ENCODE measurements at places on chromosomes 1 and 21. TPM values are rescaled to one million over a fixed set of nuclear protein-coding genes. Genes with fewer than 3 reads are reported as not detected.

GSTM5 gene
- polyA plus RNA-seq = 22.0 TPM

RPL11 gene
- polyA plus RNA-seq = 3,493 TPM

ADAMTS4 gene
- 1.4 TPM for polyA plus RNA-seq

DNA sequence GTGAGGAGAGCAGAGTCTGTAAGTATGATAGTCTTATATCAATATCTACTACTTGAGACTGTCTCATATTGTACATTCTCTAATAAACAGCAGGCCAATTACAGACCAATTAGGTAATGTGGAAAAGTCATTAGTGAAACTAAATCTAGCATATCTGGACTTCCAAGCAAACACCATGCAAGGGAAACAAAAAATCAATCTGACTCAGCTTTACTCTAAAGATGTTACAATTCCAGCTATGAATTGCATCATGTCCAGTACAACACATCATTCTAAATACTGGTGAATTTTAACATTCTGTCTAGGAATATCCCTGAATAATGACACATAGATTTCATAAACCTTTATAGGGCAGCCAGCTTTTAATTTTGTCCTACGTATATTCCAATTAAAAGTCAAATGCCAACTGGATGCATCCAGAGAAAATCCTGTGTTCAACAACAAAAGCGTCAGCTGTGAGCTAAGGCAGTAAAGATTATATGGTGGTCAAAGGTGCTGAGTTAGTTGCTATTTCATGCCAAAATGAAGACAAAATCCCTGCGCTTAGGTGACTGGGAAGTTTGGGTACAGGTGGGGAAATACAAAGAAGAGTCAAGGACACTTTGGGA lies 159.3 kb downstream of the TTLL7 start:
- no peak overlapping the region for H3K27ac ChIP-seq
- H3K36me3 ChIP-seq = no peaks in the 10 kb centered on the region
- DNase-seq = no peak
- H3K4me3 ChIP-seq = no peak overlapping the region

- no peak overlapping the region for H3K27ac ChIP-seq
- no peak for DNase-seq
- peaks cover 25% of the 10 kb centered on the region for H3K4me1 ChIP-seq
- peaks cover 49% of the 10 kb centered on the region for H3K36me3 ChIP-seq
- no peak overlapping the region for H3K4me3 ChIP-seq
Measured at GRCh38 chr1:208216062-208216461, 28.1 kb downstream of the PLXNA2 start.

GRCh38 chr1:76496871-76497270 lies 370.4 kb upstream of the ST6GALNAC5 start:
- DNase-seq = no peak
- H3K27me3 ChIP-seq = no peaks in the 10 kb centered on the region
- no peak overlapping the region for H3K4me3 ChIP-seq
- H3K4me1 ChIP-seq = no peaks in the 10 kb centered on the region

DNA sequence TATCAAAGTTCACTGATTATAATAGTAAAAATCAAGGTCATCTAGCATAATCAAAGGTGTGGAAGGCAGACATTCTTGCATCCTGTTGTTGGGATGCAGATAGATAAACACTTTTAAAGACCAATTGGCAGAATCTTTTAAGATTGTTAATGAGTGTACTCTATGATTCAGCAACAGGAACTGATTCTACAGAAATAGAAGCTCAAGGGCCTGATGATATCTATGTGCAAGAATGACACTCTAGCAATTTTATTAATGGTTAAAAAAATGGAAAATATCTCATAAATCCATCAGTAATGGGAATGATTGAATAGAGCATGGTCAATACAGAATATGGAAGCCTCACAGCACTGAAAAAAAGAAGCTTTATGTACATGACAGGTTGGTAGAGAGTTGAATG lies 2.2 kb upstream of the ATP1A4 start:
- no peaks in the 10 kb centered on the region for H3K4me1 ChIP-seq
- H3K36me3 ChIP-seq = no peaks in the 10 kb centered on the region
- no peak overlapping the region for H3K4me3 ChIP-seq
- no peak overlapping the region for H3K27ac ChIP-seq
- no peaks in the 10 kb centered on the region for H3K27me3 ChIP-seq
